ENCODE measurements at places on chromosomes 7 and 10.
A peak's percentile ranks its signal among the peaks of the same experiment; 100 is the strongest.

DNA sequence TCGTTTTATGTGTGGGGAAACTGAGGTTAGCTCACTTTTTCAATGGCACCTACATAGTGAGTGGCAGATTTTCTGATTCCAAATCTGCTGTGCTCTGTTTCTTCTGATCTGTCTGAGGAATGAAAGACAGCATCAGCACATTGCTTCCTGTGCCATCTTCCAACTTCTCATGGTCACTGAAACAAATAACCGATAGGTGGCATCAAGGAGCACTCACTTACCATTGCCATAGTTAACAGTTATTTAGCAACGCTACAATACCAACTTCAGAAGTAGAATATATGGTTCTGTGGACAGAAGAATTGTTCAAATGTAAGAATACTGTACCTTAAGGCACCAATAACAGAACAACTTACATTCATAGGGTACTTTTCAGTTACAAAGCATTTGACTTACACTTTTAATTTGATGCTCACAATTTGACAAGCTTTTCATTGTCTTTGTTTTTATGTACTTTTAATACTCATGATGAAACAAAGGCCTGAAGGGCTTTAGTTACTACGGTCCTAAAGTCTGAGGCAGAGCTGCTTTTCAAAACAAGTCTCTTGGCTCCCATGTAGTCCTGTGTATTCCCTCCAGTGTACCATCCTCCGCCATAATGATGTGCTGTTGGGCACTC, 228.9 kb upstream of the TCF7L2 start:
- peak; percentile 37 for DNase-seq

DNA sequence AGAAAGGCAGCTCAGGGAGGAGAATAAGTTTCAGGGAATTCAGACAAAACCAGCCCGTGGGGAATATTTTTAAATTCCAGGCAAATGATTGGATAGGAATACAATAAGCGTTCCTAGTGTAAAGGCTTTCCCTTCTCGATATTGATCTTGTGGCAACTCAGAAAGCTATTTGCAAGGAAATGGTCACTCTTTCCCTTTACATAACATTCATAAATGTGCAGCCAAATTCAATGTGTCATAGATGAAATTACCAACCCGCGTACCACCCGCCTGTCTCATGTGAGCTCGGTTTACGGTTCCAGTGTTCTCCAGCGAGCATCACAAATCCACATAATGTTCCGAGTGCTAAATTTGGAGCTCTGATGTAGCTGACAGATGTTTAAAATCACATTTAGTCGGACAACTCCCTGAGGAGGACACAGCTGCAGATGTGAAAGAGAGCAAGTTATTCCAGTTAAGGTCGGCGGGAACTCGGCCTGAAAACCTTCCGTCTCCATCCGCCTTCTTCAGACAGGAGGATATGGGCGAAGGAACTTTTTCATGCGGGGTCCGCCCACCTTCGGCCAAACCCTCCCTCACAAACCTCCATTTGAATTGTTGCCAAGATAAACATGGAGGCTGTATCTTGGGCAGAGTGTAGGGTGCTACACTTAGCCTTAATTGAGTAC, 327.0 kb downstream of the RNLS start:
- DNase-seq = no peak

DNA sequence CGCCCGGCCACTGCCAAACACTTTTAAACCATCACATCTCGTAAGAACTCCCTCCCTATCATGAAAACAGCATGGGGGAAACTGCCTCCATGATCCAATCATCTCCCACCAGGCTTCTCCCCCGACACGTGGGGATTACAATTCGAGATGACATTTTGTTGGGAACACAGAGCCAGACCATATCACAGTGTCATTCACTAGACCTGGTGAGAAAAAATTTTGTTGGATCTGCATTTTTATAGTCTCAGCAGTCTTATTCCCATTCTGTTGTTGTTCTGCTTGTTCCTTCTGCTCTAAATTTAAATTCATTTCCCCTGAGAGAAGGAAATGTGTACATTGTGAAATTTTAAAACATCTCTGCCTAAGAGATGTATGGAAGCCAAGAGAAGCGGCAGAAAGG, 4.8 kb upstream of the MKLN1 start:
- DNase-seq = no peak

GRCh38 chr10:35808344-35808743, 166.2 kb upstream of the FZD8 start:
- no peak for DNase-seq

DNA sequence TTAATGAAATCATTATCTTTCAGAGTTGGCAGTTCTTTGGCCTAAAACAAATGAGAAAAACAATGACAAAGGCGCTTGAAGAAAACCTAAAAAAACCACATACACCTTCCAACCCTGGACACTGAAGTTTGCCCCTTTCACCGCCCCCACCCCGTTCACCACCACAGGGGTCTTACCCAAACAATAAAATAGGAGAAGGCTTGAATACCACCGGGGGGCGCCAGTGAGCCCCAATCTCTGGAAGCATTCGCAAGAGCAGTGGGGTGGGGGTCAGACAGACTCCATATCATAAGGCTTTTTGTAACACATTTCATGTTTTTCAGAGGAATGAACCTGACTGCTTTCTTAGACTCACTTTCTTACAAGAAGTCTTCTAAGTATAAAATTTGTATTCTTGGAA, 163.6 kb downstream of the PIP4K2A start:
- DNase-seq = peak; percentile 62

- DNase-seq = peak; percentile 73
These were observed 15.0 kb downstream of the CDK14 start for GRCh38 chr7:90611115-90611514.

All from GM12865 (cell line).